ENCODE measurements at places on chromosomes 12 and 14.

GRCh38 chr12:224330-224729, 10.4 kb upstream of the SLC6A12 start:
- no peak for DNase-seq

GRCh38 chr14:23297611-23298277, 4.9 kb downstream of the PPP1R3E start:
- no peak for DNase-seq

DNA sequence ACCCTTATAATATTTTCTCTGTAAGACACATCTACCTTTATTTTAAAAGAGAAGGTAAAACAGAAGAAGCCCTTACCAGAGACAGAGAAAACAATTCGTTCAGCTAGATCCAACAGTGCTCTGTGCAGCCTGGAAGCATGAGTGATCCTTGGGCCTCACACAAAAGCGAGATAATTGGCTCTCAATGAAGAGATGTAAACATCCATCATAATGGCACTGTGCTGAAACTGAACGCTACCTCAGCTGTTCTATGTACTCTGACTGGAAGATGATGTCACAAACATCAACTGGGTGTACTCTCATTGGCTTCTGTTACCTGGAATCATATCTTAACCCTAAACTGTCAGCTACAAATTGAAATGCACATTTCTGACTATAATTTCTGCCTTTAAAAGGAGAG, at the start of gene MGAT4C:
MGAT4C (minus strand) TSS at position 229 of the 400 bp plus-strand sequence.
- DNase-seq, result no peak

GRCh38 chr14:58907803-58908202, 270.0 kb downstream of the DACT1 start:
- no peak for DNase-seq

GRCh38 chr12:73598626-73599025, 939.0 kb upstream of the ATXN7L3B start:
- peak; percentile 5 for DNase-seq

GRCh38 chr12:79527473-79527872, 163.3 kb downstream of the PAWR start:
- peak; percentile 47 for DNase-seq

DNA sequence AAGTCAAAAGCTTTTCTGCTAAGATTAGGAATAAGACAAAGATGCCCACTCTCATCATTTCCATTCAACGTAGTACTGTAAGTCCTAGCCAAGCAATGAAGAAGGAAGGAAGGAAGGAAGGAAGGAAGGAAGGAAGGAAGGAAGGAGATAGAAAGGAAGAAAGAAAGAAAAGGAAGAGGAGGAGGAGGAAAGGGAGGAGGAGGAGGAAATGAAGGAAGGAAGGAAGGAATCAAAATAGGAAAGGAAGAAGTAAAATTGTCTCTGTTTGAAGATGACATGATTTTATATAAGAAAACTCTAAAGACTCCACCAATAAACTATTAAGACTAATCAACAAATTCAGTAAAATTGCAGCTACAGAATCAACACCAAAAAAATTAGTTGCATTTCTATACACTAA, 66.0 kb upstream of the DHRS4 start:
- DNase-seq, result no peak

- DNase-seq, result no peak
Measured at GRCh38 chr12:88258396-88258795, 116.3 kb downstream of the TMTC3 start.
